ENCODE measurements at places on chromosomes 6 and 20.

DNA sequence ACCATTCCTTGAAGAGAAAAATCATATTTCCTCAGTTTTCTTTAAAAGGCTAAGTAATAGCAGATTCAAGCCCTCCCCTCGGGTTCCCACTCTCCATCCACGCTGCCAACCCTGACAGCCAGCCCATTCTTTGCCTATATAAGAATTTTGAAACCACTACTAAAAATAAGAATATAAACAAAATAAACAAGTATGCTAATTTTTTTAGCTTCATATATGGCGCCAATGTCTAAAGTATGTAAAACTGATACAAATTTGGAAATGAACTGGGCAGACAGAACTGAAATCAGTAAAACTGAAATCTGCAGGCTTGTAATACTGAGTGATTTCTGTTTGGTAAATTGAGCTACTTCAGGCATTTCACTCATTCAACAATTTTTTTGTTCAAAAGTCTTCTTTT, 19.0 kb downstream of the ELOVL2 start:
- no peak for DNase-seq

GRCh38 chr6:108883172-108883571, 35.0 kb downstream of the ARMC2 start:
- DNase-seq: no peak

GRCh38 chr6:110020888-110021287, 42.8 kb downstream of the GPR6 start:
- no peak for DNase-seq

GRCh38 chr6:149013586-149014344, 266.9 kb downstream of the UST start:
- DNase-seq: no peak

DNA sequence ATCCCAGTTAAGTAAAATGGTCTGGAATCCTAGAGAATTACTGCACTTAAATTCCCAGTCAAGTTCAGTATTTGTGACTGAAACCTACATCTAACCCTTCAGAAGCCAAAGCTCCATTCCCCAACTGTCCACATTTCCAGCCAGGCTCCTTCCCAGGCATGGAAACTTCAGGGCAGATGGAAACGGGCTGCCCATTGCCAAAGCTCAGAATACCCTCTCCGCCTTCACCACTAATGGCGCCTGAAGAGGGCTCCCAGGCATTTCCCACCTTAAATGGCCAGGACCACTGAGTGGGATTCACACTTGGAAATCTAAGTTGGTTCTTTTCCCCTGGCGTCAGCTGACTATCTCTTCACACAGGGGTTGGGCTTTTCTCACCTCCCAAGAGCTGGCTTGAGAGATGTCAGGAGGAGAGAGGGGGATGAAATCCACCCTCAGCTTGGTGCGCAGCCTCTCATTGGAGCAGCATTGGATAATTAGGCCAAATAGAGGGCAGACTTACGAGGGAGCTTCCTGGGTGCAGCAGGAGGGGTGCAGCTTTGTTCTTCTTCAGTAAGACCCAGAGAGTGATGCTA, 82.9 kb downstream of the ANKRD60 start:
- DNase-seq: no peak

- DNase-seq: no peak
Measured at GRCh38 chr6:124040655-124041054, 237.0 kb downstream of the NKAIN2 start.

GRCh38 chr6:135096403-135097130, 41.9 kb upstream of the HBS1L start:
- DNase-seq: no peak

- no peak for DNase-seq
Measured at GRCh38 chr20:32638848-32639247, 34.9 kb downstream of the C20orf203 start.

GRCh38 chr6:149130508-149130907, 187.0 kb upstream of the TAB2 start:
- DNase-seq: no peak

DNA sequence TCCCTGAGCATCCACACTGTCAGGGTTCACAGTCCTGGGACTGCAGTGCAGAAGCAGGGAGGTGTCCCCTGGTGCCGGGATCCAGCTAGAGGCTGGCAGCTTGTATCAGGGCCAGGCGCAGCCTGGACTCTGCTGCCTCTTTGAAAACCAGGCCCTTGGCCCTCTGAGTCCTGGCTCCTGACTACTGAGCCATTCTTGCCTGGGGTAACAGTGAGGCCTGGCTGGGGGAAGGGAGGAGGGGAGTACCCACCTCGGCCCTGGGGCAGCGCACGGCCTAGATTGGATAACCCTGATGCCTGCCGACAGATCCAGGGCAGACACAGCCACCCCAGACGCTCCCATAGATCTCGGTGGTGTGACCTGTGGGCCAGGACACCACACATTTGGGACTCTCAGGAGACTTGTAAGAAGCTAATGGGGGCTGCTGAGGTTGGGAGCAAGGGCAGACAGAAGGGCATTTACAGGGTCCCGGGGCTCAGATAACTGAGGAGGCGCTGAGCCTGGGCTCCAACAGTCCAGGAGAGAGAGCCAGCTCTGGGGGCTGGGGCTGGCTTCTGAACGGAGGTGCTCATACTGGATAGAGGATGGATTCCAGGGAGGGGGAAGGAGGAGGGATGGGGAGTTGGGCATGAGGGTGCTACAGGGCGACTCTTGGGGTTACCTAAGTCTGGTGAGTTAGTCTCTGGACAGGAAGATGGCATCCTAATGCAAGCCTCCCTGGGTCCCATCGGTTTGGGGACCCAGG, 30.5 kb downstream of the SPDEF start:
- no peak for DNase-seq

DNA sequence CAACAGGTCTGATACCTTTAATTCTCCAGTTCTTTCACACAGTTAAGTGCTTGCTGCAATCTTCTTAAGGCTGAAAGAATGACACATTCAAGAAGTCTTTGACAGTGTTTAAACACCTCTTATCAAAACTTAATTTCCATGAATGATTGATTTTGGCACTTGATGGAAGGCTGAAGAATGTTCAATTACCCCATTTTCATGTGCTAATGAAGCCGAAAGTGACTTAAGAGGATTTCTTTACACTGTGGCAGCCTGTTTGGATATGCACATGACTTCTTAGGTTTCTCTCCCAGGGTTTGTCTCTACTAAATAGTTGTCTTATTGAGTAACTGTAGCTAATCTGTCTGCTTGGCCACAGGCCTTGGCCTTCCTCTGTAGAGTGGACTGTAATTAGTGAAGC, 81.1 kb upstream of the PRDM1 start:
- DNase-seq: no peak

DNA sequence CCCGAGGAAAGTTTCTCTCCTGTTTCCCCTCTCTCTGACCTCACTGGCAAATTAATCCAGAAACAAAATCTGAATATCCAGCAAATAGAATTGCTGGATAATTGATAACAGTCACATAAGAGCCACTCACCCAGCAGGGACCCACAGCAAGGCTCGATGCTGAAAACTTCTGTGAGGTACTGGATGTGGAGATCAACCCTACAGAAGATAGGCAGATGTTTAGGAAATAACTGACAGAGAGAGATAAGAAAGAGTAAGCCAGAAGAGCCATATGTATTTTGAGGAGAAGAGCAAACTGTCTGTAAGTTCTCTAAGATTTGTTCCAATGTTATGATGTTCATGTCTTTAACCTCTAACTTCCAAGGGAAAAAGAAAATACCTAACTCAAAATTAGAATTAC, 59.7 kb downstream of the PKHD1 start:
- DNase-seq: no peak

GRCh38 chr6:2862712-2863181, 21.1 kb upstream of the SERPINB1 start:
- DNase-seq: no peak

- no peak for DNase-seq
Measured at GRCh38 chr6:28947067-28947765, 23.4 kb upstream of the TRIM27 start.

GRCh38 chr6:130417951-130418350, 52.1 kb downstream of the TMEM200A start:
- DNase-seq: peak; percentile 75

- no peak for DNase-seq
Measured at GRCh38 chr6:69795469-69796072, 1.2 kb downstream of the LMBRD1 start.

DNA sequence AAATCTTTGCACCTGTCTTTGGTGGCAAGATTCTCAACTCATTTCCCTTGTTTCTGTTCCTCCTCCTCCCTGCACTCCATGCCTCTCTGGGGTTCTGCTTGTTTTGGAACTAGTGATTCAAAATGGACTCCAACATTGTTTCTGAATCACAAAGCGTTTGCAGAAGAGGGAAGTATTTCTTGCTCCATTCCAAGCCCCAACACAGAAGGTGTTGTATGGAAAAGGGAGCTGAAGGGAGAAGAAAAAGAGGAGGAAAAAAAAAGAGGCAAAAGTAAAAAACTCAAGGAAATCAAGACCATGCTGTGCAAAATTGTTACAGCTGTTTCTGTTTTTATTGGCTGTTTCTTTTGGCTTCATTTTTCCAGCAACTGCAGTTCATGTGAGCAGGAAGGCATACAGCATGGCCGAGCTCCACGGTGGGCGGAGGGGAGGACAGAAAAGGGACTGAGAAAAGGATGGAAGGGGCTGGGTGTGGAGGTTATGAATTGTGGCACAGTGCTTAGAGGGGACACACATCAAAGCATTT, 66.9 kb upstream of the PRL start:
- DNase-seq: no peak

DNA sequence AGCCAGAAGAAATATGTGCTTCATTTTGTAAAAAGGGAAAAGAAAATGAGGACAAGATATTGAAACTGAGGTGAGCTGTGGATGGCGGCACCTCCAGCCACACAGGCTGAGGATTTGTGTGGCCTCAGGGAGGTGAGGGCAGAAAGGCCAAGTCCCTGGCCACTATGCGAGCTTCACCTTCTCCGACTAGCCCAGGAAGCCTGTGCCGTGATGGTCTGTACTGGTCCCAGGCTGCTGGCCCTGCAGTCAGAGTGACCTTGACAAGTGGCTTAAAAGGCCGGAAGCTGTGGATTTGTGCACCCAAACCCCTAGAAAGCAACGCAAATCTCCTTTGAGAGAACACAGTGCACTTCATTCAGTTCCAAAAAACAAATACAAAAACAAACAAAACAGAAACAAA, 48.1 kb downstream of the WDR27 start:
- DNase-seq: no peak

DNA sequence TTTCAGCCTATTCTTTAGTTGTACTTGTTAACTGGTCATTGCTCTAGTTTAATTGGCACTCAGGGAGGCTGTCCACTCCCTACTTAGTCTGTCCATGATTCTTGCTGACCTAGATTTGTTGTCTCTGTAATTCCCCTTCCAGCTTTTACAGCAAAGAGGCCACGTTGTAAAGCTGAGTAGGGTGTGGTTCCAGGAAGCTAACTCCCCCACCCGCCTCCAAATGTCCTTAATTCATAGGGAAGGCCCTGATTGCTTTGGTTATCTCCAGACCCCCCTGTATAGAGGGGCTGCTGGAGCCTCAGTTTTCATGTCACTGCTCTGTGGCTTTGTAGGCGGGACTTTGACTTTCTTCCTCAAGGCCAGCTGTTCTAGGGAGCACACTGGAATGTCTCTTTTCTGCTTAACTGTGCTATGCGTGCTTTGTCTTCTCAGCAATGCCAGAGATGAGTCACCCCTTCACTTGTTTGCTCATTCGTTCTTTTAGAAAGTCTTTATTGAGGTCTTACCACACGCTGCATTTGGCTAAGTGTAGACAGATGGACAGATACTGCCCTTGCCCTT, 175.1 kb upstream of the JAG1 start:
- peak; percentile 85 for DNase-seq
